Naive thymus-derived CD8-positive, alpha-beta T cell (primary cell): ENCODE measurements at places on chromosomes 16 and 17. TPM values are rescaled to one million over a fixed set of nuclear protein-coding genes. Genes with fewer than 3 reads are reported as not detected.

GRCh38 chr17:395179-395578, 42.6 kb upstream of the RPH3AL start:
- H3K27ac ChIP-seq = no peak overlapping the region
- no peaks in the 10 kb centered on the region for H3K4me1 ChIP-seq
- no peak for DNase-seq

The FN3K gene
- total RNA-seq = 12.7 TPM

The CLEC3A gene
- not detected for total RNA-seq

The TEKT5 gene
- 0.68 TPM for total RNA-seq

DNA sequence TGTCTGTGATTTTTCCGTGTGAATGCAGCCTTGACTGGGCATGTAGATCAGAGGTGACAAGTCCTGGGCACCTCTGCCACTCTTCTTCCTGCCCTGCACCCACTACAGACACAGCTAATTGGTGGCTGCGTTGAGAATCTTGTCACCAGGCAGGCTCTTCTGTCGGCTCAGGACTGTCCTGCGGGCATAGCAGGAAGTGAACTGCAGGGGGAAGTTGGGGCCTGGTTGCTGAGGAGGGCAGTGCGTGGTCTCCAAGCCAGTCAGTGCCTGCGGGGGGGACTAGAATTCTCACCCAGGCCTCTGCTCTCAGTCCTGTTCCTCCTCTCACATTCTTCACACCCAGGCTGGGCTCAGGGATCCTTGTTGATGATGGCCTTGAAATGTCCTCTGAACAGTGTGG, 50.5 kb downstream of the JPH3 start:
- no peak overlapping the region for H3K27ac ChIP-seq
- DNase-seq = no peak
- H3K4me1 ChIP-seq = no peaks in the 10 kb centered on the region
- peaks cover 5% of the 10 kb centered on the region for H3K27me3 ChIP-seq
- no peaks in the 10 kb centered on the region for H3K36me3 ChIP-seq

The WNT9B gene
- total RNA-seq = not detected

The TBC1D3 gene
- total RNA-seq = 2.5 TPM

- H3K4me3 ChIP-seq = no peak overlapping the region
- H3K27me3 ChIP-seq = no peaks in the 10 kb centered on the region
- no peaks in the 10 kb centered on the region for H3K36me3 ChIP-seq
- DNase-seq = no peak
Measured at GRCh38 chr16:79393127-79393526, 207.4 kb downstream of the MAF start.

The CCDC144A gene
- 2.5 TPM for total RNA-seq

GRCh38 chr16:57966204-57966771, 4.6 kb downstream of the CNGB1 start:
- no peak for DNase-seq
- peaks cover 3% of the 10 kb centered on the region for H3K4me1 ChIP-seq
- no peak overlapping the region for H3K27ac ChIP-seq
- H3K36me3 ChIP-seq = no peaks in the 10 kb centered on the region
- H3K27me3 ChIP-seq = no peaks in the 10 kb centered on the region

DNA sequence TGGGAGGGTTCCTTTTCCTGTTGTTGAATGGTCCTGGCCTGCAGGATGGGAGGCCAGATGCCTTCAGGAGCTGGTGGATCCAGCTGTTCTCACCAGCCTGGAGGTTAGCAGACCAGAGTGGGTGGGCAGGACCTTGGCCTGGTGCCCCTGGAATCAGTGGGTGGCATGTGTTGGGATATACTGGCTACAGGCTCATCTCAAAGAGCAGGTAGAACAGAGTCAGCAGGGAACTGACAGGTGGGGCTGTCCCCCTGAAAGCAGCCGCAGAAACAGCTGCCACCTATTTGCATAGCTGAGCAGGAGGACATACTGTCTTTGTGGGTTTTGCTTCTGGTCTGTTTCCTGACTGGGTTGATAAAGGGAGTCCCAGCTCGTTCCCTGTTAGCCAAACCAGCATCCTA, 144.1 kb downstream of the RAB11FIP4 start:
- no peaks in the 10 kb centered on the region for H3K27me3 ChIP-seq
- H3K4me3 ChIP-seq = no peak overlapping the region

DNA sequence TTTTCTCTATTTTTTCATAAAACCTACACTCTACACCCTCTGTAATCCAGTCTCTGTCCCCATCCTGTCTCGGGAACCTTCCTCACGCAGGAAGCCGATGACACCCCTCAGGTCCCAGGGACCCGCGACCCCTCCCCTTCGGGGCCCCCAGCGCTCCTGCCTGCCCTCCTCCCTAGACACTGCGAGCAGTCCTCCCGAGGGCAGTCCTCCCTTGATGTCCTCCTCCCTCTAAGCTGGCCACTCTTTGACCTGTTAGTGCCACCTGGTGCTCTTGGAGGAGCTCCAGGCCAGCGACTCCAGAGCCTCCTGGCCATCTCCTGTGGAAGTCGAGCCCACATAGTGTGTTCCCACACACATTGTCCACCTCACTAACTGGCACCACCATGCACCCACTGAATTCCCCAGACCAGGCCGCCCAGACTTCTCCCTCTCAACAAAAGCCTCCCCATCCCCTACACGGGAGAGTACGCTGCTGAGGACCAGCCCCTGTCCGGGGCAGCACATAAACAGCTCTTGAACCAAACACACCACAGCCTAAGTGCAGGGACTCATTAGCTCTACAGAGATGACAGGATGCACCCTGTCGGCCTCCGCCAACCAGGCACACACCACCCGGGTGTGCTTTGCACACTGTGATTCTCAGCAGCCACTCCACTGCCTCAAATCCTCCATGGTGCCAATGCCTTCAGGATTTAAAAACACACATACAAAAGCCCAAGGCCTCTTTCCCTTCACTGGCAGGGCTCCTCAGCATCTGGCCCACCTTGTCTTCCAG, 9.3 kb downstream of the OSBPL7 start:
- H3K27ac ChIP-seq = no peak overlapping the region
- H3K36me3 ChIP-seq = no peaks in the 10 kb centered on the region
- peaks cover 3% of the 10 kb centered on the region for H3K4me1 ChIP-seq
- DNase-seq = no peak
- H3K4me3 ChIP-seq = no peak overlapping the region

GRCh38 chr17:1853698-1854097, 23.9 kb downstream of the RPA1 start:
- H3K27ac ChIP-seq = no peak overlapping the region
- H3K36me3 ChIP-seq = peaks cover 16% of the 10 kb centered on the region
- H3K27me3 ChIP-seq = no peaks in the 10 kb centered on the region
- H3K4me1 ChIP-seq = peaks cover 1% of the 10 kb centered on the region
- DNase-seq = no peak

The RPS15A gene
- total RNA-seq = 3,314 TPM

DNA sequence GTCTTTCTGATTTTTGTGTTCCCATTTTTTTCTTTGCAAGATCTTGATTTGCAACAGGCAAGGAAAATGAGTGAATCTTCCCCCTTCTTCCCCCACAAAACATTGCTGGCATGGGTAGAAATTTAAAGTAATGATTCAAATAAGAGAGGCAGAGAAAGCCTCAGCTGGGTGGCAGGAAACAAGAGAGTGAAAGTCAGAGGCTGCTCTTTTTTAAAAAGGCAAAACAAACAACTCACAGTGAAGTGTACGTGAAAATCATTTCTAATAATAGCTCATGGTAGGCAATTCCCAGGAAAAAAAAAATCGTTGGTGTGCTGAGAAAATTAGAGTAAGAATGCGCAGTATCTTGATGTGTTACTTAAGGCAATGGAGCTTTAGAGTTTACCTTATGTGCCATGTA, 229.5 kb downstream of the FTO start:
- H3K27ac ChIP-seq = no peak overlapping the region
- DNase-seq = no peak
- no peak overlapping the region for H3K4me3 ChIP-seq
- H3K4me1 ChIP-seq = peaks cover 4% of the 10 kb centered on the region
- H3K27me3 ChIP-seq = no peaks in the 10 kb centered on the region
- H3K36me3 ChIP-seq = peaks cover 45% of the 10 kb centered on the region

- H3K27ac ChIP-seq = no peak overlapping the region
- H3K4me1 ChIP-seq = peaks cover 96% of the 10 kb centered on the region
- peak overlapping the region; percentile 33 for H3K4me3 ChIP-seq
Measured at GRCh38 chr17:46157443-46158062, 35.7 kb downstream of the KANSL1 start.

DNA sequence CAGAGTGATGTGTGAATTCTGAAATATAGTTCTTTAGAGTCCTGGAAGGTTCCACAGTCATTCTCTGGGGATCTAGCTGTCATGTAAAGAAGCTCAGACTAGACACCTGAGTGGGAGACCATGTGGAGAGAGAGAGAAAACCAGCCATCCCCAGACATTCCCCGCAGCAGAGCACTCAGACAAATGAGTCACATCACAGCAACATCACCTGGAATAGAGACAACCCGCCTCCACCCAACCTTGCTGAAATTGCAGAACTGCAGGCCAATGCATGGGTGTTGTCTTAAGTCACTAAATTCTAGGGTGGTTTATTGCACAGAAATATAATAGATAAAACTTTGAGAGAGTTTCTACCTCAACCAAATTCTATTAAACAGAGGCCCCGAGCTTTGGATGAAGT, 392.0 kb upstream of the DYNLRB2 start:
- H3K27me3 ChIP-seq = peaks cover 19% of the 10 kb centered on the region
- H3K27ac ChIP-seq = no peak overlapping the region
- H3K36me3 ChIP-seq = no peaks in the 10 kb centered on the region

DNA sequence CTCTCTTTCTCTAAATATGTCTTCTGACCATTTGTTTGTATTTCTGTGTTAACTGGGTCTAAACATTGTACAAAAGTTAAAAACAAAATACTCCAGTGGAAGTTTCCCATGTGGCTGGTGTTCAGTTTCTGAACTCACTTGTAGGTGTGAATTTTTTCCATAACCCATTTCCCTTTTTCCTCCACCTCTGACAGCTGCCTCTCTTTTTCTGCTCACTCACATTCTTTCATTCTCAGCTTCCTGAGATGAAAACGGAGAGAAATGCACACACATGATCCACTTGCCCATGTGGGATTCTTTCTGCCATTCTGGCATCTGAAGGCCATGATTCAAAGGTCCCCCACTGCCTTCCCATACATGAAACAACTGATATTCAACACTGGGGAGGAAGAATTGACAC, 41.1 kb upstream of the ACSM2B start:
- H3K27ac ChIP-seq = no peak overlapping the region
- H3K27me3 ChIP-seq = peaks cover 5% of the 10 kb centered on the region
- DNase-seq = no peak
- H3K36me3 ChIP-seq = no peaks in the 10 kb centered on the region
- no peaks in the 10 kb centered on the region for H3K4me1 ChIP-seq

- no peaks in the 10 kb centered on the region for H3K27me3 ChIP-seq
- DNase-seq = no peak
- no peak overlapping the region for H3K4me3 ChIP-seq
- H3K27ac ChIP-seq = no peak overlapping the region
- H3K4me1 ChIP-seq = no peaks in the 10 kb centered on the region
Measured at GRCh38 chr17:63314761-63315160, 131.3 kb downstream of the CYB561 start.

GRCh38 chr16:67029254-67030096, 526 bp downstream of the CBFB start:
- H3K4me1 ChIP-seq = peaks cover 37% of the 10 kb centered on the region
- peak overlapping the region; percentile 88 for H3K27ac ChIP-seq
- DNase-seq = peak; percentile 68
- H3K27me3 ChIP-seq = no peaks in the 10 kb centered on the region
- H3K36me3 ChIP-seq = peaks cover 4% of the 10 kb centered on the region
- H3K4me3 ChIP-seq = peak overlapping the region; percentile 89

The GPRC5B gene
- not detected for total RNA-seq

GRCh38 chr17:33789658-33790057, 465.4 kb upstream of the CCL2 start:
- no peaks in the 10 kb centered on the region for H3K36me3 ChIP-seq
- H3K27ac ChIP-seq = no peak overlapping the region
- H3K4me3 ChIP-seq = no peak overlapping the region
- no peaks in the 10 kb centered on the region for H3K4me1 ChIP-seq

The AGRP gene
- total RNA-seq = not detected

The SLC47A2 gene
- not detected for total RNA-seq

DNA sequence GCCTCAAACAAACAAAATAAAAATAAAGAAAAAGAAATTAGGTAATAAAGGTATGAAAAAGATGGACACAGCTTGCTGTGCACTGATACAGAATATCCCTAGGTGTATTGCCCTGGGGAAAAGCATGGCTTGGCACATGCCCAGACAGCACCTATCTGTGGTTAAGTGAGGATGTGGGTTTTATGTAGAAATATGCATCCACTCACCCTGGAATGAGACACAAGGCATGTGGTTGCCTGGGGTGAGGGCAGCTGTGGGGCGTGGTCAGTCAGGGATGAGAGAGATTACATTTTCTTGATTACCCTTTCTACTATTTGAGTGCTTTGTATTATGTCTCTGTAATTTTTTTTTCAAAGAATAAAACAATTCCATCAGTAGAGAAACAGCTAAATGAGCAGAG, 6.9 kb downstream of the PLLP start:
- peak overlapping the region; percentile 50 for H3K4me3 ChIP-seq
- H3K36me3 ChIP-seq = no peaks in the 10 kb centered on the region

The CCL15 gene
- total RNA-seq = not detected

GRCh38 chr17:73783945-73784603, 139.8 kb upstream of the SDK2 start:
- no peak overlapping the region for H3K27ac ChIP-seq
- no peak overlapping the region for H3K4me3 ChIP-seq
- H3K4me1 ChIP-seq = peaks cover 13% of the 10 kb centered on the region

The HOXB7 gene
- total RNA-seq = not detected

DNA sequence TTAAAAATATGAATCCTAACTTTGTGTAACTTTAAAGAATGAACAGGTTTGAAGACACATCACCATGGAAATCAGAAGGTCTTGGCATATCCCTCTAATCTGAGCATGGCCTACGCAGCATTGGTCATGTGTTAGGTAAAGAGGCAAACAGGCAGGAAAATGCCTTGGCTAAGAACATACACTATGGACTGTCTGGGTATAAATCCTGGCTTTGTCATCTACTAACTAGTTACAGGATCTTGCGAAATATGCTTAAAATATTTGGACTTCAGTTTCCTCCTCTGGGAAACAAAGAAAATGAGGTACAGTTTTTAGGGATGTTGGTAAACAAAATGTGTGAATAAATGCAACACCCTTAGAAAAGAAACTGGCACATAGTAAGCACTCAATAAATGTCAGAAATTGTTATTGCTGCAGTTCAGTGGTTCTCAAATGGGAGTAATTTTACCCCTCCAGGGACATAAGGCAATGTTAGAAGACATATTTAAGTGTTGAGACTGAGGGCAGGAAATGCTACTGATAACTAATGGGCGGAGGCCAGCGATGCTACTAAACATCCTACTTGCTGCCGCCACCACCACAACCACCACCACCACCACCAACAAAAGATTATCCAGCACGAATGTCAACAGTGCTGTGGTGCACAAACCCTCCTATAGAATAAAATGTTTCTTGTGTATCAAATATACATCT, 770.8 kb upstream of the SOX9 start:
- H3K27ac ChIP-seq = no peak overlapping the region
- H3K27me3 ChIP-seq = no peaks in the 10 kb centered on the region
- H3K4me3 ChIP-seq = no peak overlapping the region
- H3K36me3 ChIP-seq = no peaks in the 10 kb centered on the region

GRCh38 chr17:1566505-1567199, 4.1 kb upstream of the PITPNA start:
- peak overlapping the region; percentile 76 for H3K4me3 ChIP-seq
- H3K27ac ChIP-seq = peak overlapping the region; percentile 88
- no peaks in the 10 kb centered on the region for H3K36me3 ChIP-seq
- H3K4me1 ChIP-seq = peaks cover 30% of the 10 kb centered on the region
- no peak for DNase-seq

The CIBAR2 gene
- not detected for total RNA-seq

GRCh38 chr16:51009813-51010212, 141.3 kb downstream of the SALL1 start:
- no peak overlapping the region for H3K4me3 ChIP-seq
- H3K27ac ChIP-seq = no peak overlapping the region
- H3K36me3 ChIP-seq = no peaks in the 10 kb centered on the region
- no peak for DNase-seq
- H3K4me1 ChIP-seq = no peaks in the 10 kb centered on the region
